Stimulated activated CD4-positive, alpha-beta T cell treated with anti-CD3 and anti-CD28 coated beads, Interleukin-4, amount 100 ng/mL, for 24 hours (primary cell): ENCODE measurements at places on chromosomes 11 and 22.

- DNase-seq, result peak; percentile 35
Observed at GRCh38 chr11:108223348-108224149, 682 bp downstream of the ATM start.

DNA sequence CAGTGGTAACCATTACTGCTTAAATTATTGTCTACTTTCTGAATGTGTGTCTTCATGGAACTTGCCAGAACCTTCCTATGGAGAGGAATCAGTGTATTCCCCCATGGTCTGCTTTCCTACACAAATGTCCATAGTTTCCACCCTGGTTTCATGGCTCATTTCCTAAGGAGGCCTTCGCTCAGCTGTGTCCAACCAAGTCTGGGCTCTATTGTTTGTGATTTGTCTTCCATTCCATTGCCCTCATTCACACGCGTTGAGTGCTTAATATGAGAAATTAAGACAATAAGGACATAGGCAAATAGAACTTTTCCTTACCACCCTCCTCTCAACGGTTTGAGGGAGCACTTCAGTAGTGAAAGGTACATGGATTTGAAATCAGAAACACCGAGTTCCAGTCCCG is 510.6 kb downstream of the NTM start:
- DNase-seq, result no peak

DNA sequence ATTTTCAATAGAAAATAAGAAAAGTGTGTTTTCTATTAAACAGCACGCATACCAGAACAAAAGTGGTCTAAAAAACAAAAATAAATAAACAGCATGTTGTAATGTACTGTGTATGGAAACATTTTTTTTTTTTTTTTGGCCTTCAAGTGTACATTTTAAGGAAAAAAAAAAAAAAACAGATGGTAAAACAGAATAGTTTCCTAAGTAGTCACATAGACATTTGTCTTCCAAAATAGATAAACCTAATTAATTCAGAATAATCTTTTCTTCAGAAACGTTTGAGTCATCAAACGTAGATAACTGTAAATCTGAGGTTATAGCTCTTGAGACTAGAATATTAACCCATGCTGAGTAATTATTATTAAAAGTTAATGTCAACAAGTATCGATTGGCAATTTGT is 396 bp upstream of the CFAP300 start:
- DNase-seq, result no peak

DNA sequence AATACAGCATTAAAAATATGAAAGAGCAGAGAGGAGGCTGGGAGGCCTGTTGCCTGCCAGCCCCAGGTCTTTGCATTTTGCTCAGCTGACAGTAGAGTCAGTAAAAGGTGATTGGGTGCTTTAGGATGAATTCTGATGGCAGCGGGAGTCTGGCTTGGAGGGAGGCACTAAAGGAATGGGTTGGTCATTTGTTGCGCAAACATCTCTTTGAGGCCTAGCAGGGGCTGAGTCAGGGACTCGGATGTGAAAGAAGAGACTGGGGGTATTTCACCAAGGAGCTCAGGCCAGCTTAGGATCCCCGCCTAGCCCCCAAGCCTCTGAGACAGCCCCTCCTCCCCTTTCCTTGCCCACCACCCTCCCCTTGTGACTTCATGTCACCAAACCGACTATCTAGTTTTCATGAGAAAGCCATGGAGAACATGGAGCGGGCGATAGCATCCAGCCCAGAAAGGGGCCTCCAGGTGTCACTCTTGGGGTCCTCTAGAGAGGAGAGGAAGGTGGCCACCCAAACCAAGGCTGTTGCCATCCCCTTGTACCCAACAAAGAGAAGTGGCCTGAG is 9.7 kb downstream of the DGKZ start:
- no peak for DNase-seq

GRCh38 chr11:115806056-115806455 is 301.8 kb upstream of the CADM1 start:
- DNase-seq, result no peak

DNA sequence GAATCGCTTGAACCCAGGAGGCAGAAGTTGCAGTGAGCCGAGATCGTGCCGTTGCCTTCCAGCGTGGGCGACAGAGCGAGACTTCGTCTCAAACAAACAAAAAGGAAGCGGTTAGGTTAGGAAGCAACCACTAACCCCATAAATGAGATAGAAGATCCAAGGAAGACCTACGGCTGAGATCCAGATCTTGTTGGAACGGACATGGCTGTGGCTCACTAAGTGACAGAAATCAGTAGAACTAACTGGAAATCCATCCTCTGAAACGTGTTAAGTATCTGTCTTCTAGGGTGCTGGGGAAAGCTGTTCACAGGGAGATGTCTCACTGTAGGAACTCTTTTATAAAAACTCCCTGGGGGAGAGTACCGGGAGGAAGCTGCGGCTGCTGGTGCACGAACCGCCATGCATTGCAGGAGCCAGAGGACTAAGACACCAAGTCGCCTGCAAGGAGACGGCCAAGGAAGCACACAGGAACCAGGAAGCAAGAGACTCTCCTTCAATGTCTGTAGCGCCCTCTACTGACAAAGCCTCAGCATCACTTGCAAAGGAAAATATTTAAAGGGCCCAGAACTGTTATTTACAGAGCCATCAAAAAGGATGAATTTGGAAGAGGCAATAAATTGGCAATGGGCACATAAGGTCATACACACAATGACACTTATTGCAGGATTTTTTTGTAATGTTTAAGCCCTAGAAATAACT is 16.9 kb upstream of the SPTY2D1 start:
- DNase-seq, result peak; percentile 55
